LNCaP clone FGC (cell line): ENCODE measurements at places on chromosomes 16 and 17.

GRCh38 chr17:4600563-4600962 is 16.2 kb downstream of the SMTNL2 start:
- no peak for DNase-seq

- DNase-seq, result no peak
Measured at GRCh38 chr16:89411335-89411850, 79.0 kb downstream of the ANKRD11 start.

- no peak for DNase-seq
Measured at GRCh38 chr17:34665819-34666763, 86.7 kb downstream of the TMEM132E start.

GRCh38 chr17:69608808-69609472 is 194.4 kb downstream of the MAP2K6 start:
- no peak for DNase-seq

- no peak for DNase-seq
Measured at GRCh38 chr17:43667947-43668348, 6.2 kb upstream of the MEOX1 start.
